ENCODE measurements at places on chromosomes 5 and 9.

GRCh38 chr9:37652261-37652660 lies 1.5 kb downstream of the FRMPD1 start:
- no peak for DNase-seq

DNA sequence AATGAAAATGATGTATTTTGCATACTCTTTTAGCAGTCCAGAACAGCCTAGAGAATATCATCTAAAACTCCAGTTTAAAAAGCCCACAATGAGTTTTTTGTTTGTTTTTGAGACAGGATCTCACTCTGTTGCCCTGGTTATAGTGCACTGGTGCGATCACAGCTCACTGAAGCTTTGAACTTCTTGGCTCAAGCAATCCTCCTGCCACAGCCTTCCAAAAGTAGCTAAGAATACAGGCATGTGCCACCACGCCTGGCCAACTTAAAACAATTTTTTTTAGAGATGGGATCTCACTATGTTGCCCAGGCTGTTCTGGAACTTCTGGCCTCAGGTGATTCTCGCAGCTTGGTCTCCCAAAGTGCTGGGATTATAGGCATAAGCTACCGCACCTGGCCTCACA lies 175.7 kb downstream of the FBN2 start:
- no peak for DNase-seq

DNA sequence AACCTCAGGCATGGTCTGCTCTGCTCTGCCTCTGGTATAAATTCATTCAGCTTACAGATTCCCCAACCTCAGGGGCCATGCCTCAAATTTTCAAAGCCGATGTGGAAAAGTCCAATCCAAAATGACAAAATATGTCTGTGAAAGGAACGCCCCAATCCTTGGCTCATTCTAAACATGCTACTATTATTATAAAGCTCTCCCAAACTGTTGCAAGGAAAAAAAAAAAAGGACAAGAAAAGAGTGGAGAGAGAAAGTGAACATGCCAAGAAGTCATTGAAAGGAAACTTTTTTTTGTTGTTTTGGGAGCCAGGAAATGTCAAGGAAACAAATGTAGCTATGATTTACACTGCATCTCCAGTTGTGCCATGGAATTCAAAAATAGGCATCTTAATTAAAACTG lies 3.8 kb downstream of the COL23A1 start:
- no peak for DNase-seq

DNA sequence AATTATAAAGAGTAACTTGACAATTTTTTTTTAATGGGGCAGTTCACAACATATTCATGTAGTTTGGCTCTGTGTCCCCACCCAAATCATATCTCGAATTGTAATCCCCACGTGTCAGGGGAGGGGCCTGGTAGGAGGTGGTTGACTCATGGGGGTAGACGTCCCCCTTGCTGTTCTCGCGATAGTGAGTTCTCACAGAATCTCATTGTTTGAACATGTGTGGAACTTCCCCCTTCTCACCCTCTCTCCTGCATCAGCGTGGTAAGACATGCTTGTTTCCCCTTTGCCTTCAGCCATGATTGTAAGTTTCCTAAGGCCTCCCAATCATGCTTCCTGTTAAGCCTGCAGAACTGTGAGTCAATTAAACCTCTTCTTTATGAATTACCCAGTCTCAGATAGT lies 40.7 kb downstream of the FBXW11 start:
- peak; percentile 53 for DNase-seq

DNA sequence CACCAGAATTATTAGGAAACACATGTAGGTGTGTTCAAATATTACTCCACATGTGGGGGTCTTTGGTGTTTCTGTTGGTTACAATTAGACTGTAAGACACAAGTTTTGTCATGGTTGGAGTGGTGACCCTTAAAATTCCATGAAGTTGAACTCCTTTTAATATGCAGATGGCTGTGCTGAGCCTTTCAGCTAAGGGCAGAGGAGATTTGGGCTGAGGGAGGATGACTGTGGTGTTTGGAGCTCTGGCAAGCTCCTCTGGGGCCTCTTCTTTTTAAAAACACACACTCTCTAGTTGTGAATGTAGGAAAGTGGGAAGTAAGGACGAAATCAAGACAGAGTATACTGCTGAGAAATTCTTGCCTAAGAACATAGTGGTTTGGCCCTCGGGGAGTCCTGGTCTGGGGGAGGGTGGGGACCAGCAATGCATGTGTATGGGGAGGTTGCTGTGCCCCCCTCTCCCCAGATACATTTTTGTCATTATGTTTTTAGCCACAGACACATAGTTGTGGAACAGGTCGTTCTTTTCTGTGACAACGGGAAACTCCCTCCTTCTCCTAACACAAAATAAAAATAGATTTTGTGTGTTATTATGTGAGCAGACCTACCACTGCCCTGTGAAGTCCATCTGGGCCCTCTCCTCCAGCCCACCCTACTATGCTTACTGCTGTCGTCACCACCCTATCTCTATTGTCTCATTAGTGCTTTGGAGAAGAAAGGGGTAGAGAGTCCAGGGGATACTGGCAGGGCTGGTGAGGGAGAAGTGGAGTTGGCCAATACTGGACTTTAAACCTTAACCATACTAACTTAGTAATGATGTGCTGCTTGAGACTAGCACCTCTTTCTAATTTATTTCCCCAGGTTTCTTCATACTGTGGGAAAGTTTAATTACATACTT lies 10.0 kb downstream of the SMARCA2 start:
- DNase-seq = no peak

DNA sequence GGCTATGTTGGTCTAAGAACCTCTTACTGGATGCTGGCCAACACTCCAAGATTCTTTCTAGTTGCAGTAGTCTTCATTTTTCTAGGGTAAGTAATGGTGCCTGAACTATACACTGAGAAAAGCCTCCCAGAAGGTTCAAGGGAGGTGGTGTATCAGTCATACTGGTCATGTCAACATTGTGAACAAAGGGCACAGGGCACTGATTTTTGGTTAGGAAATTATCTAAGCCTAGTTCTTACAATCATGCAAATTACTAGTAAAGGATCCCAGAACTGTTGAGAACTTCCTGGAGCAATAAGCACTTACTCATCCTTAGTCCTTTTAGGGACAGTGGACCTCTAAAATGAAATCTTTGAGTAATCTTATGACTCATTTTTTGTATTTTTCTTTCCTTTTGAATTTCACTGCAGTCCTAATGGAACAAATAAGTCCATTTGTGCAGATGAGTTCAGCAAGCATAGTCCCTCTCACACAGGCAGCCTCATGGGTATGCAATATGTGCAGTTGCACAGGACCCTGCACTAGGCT lies 21.1 kb upstream of the CDC42SE2 start:
- DNase-seq = no peak

DNA sequence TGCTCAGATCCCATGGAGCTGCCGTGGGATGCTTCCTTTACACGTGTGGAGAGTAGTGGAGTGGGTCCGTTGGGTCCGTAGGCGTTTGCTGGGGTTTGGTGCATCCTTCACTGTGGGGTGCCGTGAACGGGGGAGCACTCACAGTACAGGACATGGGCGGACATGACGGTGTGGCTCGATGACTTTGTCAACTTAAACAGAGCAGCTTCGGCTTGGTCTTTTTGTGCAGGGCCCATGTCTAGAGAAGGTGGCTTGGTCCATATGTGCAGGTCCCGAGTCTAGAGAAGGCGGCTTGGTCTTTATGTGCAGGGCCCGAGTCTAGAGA lies 26.4 kb upstream of the EXOC3 start:
- no peak for DNase-seq

- peak; percentile 36 for DNase-seq
Observed at GRCh38 chr9:14585730-14586473, 107.3 kb downstream of the ZDHHC21 start.

DNA sequence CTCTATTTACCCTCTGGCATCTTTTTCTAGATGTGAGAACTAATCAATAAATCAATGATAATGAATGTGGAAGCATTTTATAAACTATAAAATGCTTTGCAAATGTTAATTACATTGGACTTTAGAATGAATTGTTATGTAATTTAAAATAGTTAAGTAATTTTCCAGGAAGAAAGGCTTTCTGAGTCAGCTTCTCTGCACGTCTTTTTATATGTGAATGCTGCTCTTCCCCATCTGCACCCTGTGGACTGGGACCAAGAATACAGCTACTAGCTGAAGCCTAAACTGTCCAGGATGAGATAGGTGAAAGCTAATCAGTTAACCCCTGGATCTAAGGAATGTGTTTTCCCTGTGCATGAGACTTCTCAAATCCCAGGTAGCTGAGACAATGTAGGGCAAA lies 292.9 kb downstream of the NR3C1 start:
- DNase-seq = no peak

DNA sequence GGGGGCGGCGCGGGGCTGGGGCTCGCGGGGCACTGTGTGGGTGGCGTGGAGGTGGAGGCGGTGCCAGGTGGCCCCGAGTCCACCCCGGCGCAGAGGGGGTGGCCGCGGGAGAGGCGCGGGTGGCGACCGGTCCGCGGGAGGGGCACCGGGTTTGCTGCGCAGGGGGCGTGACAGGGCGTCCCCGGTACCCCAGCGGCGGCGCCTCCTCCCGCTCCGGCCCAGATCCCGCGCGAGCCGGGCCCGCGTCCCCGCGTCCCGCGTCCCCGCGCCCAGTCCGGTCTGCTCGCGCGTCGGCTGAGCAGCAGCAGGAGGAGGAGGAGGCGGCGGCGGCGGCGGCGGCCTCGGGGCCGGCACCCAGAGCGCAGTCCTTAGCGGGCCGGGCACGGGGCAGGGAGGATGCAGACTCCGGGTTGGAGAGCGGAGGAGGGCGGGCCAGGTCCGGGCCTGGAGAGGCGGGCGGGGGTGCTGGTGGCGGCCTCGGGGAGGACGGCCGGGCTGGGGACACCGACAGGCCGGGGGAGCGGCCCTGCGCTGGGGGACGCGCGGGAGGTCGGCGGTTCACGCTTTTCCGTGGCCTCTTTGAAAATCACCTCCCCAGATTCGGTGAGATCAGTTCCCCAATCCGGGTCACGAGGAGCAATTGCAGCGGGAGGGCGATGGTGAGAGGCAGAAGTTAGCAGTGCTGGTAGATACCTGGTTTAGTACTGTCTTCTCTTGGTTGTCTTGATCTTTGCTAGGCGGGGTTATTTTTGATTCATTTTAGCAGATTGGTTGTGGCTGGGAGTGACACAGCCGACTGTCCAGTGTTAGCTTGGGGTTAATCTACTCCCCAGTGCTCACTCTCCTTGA lies 1.7 kb downstream of the TRIO start:
- DNase-seq = peak; percentile 43

- no peak for DNase-seq
Observed at GRCh38 chr9:134560206-134560605, 81.4 kb upstream of the COL5A1 start.

DNA sequence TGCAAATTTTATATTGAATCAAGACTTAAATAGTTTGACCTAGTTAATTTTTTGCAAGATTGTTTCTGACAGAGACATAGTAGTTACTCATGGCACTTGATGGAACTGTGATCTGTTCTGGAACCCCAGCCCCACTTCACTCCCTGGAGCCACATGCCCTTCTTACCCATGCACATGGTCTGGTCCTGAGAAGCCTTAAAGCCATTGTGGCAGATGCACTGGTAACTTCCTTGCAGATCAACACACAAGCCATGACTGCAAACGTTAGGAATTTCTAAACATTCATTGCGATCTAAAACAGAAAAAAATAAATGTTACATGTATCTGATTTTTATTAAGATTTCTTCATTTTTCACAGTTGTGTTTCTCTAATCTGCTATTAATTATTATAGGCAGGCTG lies 221.2 kb downstream of the SLC12A2 start:
- DNase-seq = no peak

GRCh38 chr9:34571481-34571810 lies 18.1 kb downstream of the CNTFR start:
- no peak for DNase-seq

All from activated T-cell treated with anti-CD3 and anti-CD28 coated beads, Interleukin-2, amount 50 U/mL, for 48 hours (primary cell).